ELR (cell line): ENCODE measurements at places on chromosomes 5 and 9.

DNA sequence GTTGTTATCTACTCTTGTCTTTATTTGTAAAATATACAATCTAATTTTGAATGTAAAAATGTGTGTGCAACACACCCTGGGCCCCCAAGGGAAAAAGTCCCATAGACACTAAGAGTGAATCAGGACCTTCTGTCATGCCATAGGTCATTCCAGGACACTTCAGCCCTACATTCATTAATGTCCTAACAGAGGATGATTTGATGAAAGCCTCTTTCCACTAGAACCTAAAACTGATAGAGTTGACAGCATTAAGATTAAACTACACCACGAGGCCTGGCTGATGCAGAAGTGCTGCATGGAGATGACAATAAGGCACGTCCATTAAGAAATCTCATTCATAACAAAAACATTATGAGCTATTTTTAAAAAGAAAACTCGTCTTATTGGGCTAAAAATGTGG is 46.2 kb downstream of the FRMD3 start:
- DNase-seq: peak; percentile 26

- no peak for DNase-seq
These were observed 133.9 kb upstream of the ZNF618 start for GRCh38 chr9:113741886-113742854.

GRCh38 chr5:159100782-159101646 is 1.3 kb upstream of the EBF1 start:
- no peak for DNase-seq

GRCh38 chr5:112436144-112436543 is 17.1 kb upstream of the EPB41L4A start:
- no peak for DNase-seq

- no peak for DNase-seq
These were observed 5.7 kb downstream of the NIPSNAP3B start for GRCh38 chr9:104769655-104770054.

GRCh38 chr5:84248013-84248412 is 136.7 kb downstream of the EDIL3 start:
- no peak for DNase-seq

- no peak for DNase-seq
These were observed 20.9 kb downstream of the FBXL7 start for GRCh38 chr5:15520856-15521255.

GRCh38 chr9:101333490-101333889 is 51.3 kb downstream of the BAAT start:
- DNase-seq: no peak

DNA sequence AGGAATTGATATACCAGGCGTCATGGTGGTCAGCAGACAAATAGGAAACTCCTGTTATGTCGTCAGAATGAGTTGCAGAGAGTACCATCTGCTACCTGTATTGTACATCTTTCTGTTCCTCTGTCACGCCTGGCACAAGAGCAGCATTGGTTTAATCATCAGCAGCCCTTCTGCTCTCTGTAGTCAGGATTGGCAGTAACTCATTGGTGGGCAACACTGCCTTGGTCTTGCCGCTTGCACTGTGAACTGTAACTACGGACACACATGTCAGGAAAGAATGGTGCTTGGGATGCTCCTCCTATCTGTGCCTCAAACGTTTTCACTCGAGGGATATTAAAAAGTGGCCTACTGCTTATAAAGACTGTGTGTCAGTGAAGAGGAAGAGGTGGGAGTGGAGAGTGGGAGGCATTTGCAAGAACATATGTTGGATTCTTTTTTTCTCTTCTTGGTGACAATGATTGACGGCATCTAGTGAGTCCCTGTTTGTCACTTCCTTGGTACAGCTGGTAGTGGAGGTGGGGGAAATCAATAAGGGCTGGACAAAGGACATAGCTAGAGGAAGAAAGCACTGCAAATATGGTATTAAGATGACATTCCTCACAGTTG is 76.6 kb downstream of the F2RL2 start:
- DNase-seq: no peak

- peak; percentile 76 for DNase-seq
These were observed 495 bp downstream of the OSTF1 start for GRCh38 chr9:75088646-75089372.

- DNase-seq: no peak
These were observed 374.9 kb upstream of the IRX1 start for GRCh38 chr5:3220638-3221288.

DNA sequence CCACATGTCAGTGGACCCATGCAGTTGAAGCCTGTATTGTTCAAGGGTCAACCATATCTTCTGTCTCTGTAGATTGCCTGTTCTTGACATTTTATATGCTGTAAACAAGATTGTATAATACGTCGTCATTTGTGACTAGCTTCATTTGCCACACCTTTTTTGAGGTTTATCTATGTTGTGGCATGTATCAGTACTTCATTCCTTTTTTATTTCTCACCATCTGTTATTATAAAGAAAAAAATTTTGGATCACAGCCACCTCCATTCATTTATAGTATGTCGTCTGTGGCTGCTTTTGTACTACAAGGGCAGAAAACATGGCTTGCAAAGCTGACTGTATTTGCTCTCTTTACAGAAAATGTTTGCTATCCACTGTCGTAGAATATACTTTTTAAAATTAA is 72.4 kb downstream of the TEK start:
- DNase-seq: peak; percentile 53

GRCh38 chr9:90449213-90449925 is 193.3 kb downstream of the DIRAS2 start:
- no peak for DNase-seq

DNA sequence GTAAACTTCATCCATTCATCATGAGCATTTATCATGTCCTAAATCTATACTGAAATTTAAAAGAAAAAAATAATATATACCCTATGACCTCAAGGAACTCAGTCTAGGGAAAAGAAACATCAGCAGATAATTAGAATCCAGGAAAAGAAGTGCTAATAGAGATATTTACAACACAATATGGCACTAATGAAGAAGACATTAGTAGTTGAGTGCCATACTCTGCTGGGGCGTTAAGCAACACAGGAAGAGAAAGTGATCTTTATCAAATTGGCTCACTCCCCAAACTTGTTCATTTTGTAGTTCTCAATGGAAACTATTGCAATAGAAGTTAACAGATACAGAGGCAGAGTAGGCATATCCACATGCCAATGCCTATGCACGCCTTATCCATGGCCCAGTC is 27.5 kb downstream of the GABRA6 start:
- DNase-seq: no peak

GRCh38 chr5:99019812-99020697 is 91.2 kb upstream of the CHD1 start:
- peak; percentile 90 for DNase-seq

DNA sequence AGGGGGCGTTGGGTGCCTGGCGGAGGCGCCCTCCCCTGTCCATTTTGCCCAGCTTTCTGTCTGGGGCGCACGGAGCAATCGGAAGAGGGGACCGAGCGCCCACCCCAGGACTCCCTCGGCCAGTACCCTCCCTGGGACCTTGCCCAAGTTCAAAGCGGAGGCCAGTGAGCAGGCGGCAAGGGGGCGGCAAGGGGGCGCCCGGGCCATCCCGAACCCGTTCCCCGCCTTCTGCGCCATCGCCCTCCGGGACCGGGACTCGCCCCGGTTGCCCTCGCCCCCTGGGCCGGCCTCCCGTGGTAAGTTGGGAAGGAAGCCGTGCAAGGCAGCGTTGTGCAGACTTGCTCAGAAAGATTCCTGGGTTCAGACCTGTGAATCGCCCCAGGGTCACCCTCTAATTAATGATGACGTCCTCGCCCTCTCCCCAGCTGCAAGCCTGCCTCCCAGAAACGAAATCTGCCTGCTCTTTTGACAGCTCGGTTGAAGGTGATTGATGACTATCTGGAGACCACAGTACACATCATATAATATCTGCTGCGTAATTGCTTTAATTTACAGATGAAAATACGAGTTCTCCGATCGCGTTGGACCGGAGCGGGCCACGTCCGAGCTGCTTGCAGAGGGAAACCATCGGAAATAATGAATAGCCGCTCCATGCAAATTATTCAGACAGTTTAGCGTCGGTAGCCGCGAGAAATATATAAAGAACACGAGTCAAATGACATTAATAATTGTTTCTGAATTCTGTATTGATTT is 1.4 kb upstream of the IRX4 start:
- DNase-seq: no peak
